Bronchial smooth muscle cell (primary cell): ENCODE measurements at places on chromosomes 2 and 18. TPM values are rescaled to one million over a fixed set of nuclear protein-coding genes. Genes with fewer than 3 reads are reported as not detected.

The EFHD1 gene
- not detected in 2 replicates for total RNA-seq

The EVX2 gene
- total RNA-seq = not detected in 2 replicates

The CENPO gene
- 2.7 and 4.6 TPM in 2 replicates for total RNA-seq

The PASK gene
- total RNA-seq = 2.5 and 3.9 TPM in 2 replicates

The SPATA3 gene
- total RNA-seq = not detected in 2 replicates

The NAT8 gene
- total RNA-seq = not detected in 2 replicates

The IL36A gene
- total RNA-seq = not detected in 2 replicates

The DNAH7 gene
- total RNA-seq = 0.94 and 1.6 TPM in 2 replicates

The CD207 gene
- 0.09 TPM in 1 of 2 replicates, not detected in the other for total RNA-seq

The EGR4 gene
- total RNA-seq = under 0.01 TPM in 1 of 2 replicates, not detected in the other

The METTL4 gene
- total RNA-seq = 5.9 and 6.1 TPM in 2 replicates

The VWA3B gene
- 0.16 and 0.17 TPM in 2 replicates for total RNA-seq
